ENCODE measurements at places on chromosomes 5 and 9.

DNA sequence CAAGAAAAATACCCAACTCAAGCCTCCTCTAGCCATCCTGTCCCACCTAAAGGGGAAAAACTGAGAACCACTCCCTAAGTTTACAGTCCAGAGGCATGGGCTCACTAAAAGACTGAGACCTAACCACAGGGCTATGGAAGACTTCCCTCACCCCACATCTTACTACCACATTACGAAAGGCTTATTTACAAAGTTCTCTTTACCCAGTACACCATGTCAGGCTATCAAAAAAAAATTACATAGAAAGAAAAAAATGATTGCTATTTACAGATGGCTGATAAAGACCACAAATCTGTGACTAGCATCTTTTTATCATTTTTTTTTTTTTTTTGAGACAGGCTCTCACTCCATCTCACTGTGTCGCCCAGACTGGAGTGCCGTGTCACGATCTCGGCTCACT, 69.7 kb upstream of the TNPO1 start:
- no peak for DNase-seq

DNA sequence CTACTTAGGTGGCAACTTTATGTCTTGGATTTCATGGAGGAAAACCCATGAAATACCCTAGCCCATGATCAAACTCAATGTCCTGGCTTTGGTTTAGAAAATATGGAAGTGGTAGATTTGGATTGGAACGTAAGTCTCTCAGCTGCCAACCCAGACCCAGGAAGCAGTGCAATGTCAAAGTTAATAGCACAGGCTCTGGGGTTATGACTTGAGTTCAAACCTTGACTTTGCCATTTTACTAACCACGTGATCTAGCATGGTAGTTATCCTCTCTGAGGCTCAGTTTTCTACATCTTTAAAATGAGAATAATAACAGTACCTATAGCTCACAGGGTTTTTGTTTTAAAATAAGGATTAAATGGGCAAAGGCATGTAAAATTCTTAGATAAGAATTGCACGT, 13.8 kb downstream of the FYB1 start:
- DNase-seq: no peak

- DNase-seq: no peak
Measured at GRCh38 chr5:57903458-57903857, 420.8 kb upstream of the ACTBL2 start.

DNA sequence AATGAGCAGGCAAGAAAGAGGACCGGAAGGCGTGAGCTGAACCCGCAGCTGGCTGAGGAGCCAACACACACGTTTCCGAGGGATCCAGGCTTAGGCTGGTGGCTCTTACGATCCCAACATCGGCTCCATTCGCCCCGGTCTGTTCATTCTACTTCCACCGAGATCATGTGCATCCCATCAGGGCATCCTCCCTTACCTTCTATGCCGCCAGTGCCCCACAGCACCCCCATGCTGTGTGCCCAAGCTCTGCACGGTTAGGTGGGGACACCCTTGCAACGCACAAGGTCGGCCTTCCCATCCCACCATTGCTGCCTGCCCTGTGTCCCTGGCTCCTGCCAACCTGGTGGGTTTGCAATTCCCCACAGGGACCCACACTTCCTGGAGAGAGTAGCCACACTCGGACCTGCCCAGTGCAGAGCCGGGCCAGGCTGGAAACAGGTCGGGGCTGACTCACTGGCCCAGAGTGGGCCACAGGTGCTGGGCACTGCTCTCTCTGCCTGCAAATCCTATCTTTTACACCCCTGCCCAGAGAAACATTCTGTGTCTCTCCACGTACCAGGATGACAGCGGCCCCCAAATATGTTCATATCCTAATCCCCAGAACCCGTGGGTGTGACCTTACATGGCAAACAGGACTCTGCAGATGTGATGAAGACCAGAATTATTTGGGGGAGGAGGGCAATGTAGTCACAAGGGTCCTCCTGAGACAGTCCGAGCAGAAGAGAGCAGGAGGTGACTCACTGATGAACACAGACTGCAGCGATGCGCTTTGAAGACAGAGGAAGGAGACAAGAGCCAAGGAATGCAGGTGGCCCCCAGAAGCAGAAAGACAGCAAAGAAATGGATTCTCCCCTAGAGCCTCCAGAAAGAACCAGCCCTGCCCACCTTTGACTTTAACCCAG, 182.2 kb downstream of the AUH start:
- no peak for DNase-seq

GRCh38 chr5:1096838-1097237, 15.0 kb downstream of the SLC12A7 start:
- no peak for DNase-seq

- no peak for DNase-seq
Measured at GRCh38 chr9:98369066-98369425, 113.6 kb upstream of the TBC1D2 start.

GRCh38 chr5:119578937-119579336, 50.4 kb upstream of the FAM170A start:
- peak; percentile 67 for DNase-seq

GRCh38 chr5:9445826-9446388, 100.0 kb downstream of the SEMA5A start:
- no peak for DNase-seq

DNA sequence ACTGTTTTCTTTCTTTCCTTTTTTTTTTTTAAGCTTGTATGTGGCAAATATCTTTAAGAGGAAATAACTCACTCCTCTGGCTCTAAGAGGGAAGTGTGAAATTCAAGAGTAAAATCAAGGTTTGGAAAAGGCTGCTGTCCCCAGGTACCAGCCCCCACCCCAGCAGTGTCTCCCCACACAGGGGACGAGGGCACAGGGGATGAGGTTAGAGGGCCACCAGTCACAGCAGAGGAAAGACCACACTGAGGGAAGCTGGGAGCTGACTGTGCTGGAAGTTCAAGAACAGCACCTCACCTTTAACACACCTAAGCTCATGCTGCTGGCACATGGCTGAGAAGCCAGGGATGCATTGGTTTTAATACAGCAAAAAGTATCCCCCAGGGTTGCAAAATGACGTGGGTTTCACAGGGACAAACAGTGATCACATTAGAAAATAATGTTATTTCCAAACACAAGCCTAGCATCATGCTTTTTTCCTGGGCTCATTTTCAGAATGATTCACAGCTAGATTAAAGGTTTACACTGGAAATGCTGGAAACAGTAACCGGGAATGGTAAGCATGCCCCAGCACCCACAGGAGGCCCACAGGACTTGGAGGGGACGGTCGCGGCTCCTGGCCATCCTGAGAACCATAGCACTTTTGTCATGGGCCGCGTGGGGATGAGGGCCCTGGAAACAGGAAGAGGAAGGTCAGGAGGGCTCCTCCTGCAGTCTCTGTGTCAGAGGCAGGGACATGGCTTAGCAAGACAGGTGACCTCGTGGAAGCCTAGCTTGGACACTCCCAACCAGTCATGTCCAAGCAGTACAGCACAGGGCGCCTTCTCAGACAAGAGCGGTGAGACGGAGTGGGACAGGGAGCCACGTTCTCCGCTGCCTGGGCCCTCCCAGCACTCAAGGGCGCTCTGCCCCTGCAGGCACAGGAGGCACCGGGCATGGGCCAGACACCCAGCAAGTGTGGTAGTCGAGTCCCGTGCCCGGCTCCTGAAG, 6.9 kb downstream of the LPCAT1 start:
- no peak for DNase-seq

DNA sequence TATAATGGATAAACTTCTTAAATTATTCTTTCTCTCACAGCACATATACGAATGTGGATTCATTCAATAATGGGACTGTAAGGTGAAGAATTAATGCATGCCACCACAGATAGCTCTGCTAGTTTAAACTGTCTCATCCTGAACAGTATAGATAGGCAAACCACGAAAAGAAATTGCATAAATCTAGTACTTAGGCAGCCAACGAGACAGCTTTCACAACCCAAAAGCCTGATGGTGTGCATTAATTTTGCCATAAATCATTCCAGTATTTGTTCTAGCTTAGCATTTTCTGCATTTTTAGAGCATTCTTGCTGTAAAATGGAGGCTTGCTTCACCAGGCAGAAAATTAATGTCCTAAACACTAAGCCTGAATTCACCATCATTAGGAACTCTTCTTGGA, 834.2 kb upstream of the DMAC1 start:
- no peak for DNase-seq

DNA sequence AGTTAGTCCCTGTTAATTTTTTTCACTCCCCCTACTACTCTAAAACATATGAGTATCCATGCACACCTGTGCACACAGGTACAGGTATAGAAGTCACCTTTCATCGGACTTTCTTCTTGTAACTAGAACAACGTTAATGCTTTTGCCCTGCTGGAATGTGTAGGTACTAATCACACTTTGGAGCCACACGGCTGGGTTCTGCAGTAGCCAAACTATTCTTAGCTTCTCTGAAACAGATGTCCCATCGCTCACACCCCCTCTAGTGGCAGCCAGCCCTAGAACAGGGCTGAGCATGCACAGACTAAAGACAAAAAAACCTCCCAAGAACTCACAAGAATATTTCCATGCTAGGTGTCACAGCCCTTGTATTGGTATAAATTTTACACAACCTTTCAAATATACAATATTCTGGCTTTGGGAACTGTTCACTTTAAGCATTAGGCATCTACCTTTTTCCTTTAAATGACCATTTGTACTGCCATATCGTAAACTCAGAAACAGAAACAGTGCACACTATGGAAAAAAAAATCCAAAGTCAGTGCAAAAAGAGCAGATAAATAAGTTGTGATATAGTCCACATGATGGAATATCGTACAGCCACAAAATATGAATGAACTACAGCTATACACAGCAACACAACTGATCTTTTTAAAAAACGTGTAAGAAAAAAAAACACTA, 64.0 kb downstream of the RETREG1 start:
- DNase-seq: peak; percentile 27

- no peak for DNase-seq
Measured at GRCh38 chr9:95725045-95725444, 150.4 kb upstream of the ERCC6L2 start.

DNA sequence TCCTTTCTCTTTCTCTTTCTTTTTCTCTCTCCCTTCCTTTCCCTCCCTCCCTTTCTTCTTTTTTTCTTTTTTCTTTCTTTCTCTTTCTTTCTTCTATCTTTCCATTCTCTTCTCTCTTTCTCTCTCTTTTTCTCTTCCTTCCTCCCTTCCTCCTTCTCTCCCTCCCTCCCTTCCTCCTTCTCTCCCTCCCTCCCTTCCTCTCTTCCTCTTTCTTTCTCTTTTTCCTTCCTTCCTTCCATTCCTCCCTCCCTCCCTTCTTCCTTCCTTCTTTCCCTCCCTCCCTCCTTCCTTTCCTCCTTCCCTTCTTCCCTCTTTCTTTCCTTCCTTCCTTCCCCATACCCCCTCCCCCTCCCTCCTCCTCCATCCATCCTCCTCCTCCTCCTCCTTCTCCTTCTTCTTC, 243.3 kb upstream of the CTNND2 start:
- no peak for DNase-seq

DNA sequence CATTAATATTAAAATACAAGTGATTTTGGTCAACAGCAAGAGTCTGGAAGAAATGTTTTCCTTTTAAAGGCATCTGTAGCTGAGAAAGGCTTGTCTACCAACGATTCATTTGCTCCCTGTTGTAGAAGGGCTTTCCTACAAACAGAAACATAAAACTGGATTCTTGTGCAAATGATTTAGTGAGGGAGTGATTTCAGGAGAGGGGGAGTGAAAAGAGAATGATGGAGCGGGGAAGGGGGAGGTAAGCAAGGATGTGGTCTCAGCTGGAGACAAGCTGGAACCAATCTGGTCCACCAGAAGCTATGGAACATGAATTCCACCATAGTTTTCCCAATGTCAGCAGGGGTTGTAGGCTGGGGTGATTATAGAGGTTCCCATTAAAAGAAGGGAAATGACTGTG, 196.3 kb downstream of the FBXO4 start:
- no peak for DNase-seq

DNA sequence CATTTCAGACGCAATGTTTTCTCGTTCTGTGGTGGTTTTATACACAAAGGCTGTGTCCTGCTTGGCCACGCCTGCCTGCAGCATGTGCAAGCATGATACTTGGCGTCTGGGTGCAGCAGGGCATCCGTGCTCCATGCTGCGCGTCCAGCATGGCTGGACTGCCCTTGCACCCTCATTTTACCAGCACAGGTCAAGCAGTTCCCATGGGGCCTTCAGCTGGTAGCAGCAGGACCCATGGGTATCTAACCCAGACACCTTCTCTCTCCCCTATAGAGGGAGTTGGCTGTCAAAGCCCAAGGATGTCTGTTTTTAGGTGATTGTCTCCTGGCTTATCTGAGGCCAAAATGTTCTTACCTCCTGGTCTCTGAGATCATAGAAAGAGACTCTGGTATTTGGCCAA, 158.3 kb upstream of the PITX1 start:
- peak; percentile 31 for DNase-seq

DNA sequence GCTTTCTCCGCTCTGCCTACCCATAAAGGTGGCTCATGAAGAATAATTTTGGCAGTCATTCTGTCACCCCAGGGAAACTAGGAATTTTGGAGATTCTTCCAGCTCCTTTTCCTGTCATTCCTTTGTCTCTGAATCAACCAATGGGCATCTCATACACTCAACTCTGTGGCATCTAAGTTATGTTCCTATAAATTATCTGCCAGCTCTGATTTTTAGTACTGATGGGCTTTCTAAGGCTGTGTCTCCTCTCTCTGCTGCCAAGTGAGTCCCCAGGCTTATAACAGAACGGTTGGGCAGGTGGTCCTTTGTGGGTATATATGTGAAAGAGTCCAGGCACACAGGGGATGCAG, 226.8 kb downstream of the NMUR2 start:
- DNase-seq: no peak

DNA sequence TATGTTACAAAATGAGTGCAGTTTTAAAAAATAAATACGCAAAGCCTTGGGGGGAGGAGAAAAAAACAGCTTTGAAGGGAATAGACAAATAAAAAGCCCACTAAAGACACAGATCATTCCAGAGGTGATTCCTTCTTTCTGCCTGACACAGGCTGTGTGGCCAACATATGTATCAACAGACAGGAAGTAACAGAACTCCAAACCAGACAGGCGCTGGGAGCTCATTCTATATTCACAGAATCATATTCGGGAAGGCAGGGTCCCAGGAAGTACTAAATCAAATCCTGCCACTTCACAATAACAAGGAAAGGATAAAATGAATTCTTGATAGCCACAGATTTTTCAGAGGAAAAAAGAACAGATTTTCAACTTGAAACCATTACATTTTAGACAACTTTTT, 62.1 kb downstream of the SEMA5A start:
- no peak for DNase-seq

- no peak for DNase-seq
Measured at GRCh38 chr9:25716220-25716872, 38.1 kb upstream of the TUSC1 start.

GRCh38 chr5:171420431-171421241, 1.2 kb downstream of the FGF18 start:
- DNase-seq: no peak
